Stomach (tissue), 19 donors: ENCODE measurements at places on chromosomes 16 and 17. TPM values are rescaled to one million over a fixed set of nuclear protein-coding genes. Genes with fewer than 3 reads are reported as not detected.

ARMC7 gene
- polyA plus RNA-seq: 10.8 TPM

KRT33A gene
- polyA plus RNA-seq: not detected

FLII gene
- 114 TPM for polyA plus RNA-seq

SLC5A11 gene
- not detected for polyA plus RNA-seq

SHISA9 gene
- 0.31 TPM for polyA plus RNA-seq

- H3K4me3 ChIP-seq: no peak overlapping the region
- H3K36me3 ChIP-seq: no peaks in the 10 kb centered on the region
- H3K27ac ChIP-seq: no peak overlapping the region
- peaks cover 7% of the 10 kb centered on the region for H3K4me1 ChIP-seq
- DNase-seq: peak; percentile 56
These were observed 70.2 kb upstream of the PSMD7 start for GRCh38 chr16:74226338-74226954.

DNA sequence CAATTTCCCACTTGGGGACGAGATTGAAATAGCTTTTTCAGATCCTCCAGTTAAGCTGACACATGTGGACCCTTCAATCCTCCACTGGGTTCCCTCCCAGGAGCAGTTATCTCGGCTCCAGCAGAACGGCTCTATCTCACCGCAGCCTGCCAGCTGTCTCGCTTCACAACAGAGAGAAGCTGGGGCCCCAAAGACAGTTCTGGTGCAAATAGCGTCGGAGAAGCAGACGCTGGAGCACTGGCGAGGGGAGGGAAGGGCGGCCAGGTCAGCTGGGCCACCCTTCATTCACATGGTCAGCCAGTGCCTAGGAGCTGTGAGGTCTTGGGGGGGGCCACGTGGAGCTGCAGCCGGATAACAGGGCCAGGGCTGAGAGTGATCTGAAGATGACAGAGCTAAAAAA, 141.3 kb upstream of the SDK2 start:
- no peaks in the 10 kb centered on the region for H3K36me3 ChIP-seq
- no peaks in the 10 kb centered on the region for H3K4me1 ChIP-seq
- H3K27ac ChIP-seq: no peak overlapping the region
- peaks cover 82% of the 10 kb centered on the region for H3K27me3 ChIP-seq

DNA sequence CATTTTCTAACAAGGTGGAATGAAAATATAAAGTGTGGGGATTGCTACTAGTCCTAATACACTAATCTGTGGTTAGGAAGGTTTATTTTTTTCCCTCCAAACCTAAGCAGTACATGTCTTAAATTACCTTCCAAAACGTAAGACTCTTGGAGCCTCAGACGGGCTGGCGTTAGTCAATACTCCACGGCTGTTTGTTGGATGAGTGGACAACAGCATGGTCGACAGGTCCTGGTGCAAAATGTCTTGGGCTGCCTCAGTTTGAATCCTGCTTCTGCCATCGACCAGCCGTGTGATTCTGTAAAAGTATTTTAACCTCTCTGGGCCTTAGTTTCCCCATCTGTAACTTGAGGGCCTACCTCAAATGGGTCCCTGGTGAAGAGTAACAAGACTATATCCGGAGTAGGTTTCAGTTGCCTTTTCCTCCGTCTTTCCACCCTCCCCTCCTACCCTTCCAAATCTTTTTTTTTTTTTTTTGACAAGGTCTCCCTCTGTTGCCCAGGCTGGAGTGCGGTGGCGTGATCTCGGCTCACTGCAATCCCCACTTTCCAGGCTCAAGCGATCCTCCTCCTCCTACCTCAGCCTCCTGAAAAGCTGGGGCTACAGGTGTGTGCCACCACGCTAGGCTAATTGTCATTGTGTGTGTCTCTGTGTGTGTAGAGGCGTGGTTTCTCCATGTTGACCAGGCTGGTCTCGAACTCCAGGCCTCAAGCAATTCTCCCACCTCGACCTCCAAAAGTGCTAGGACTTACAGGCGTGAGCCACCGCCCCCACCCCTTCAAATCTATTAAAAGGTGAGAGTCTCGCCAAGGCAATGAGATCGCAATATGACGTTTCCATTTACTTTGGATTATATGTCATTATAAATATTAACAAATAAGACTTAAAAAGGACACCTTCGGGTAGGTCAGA, 5.8 kb downstream of the SCGB1C2 start:
- H3K27me3 ChIP-seq: no peaks in the 10 kb centered on the region
- no peak overlapping the region for H3K4me3 ChIP-seq
